GF-D8 (cell line): ENCODE measurements at places on chromosomes 6 and 20.

- DNase-seq: no peak
Observed at GRCh38 chr20:49420811-49421295, 61.6 kb downstream of the KCNB1 start.

GRCh38 chr20:36214684-36215256, 21.5 kb upstream of the AAR2 start:
- no peak for DNase-seq

DNA sequence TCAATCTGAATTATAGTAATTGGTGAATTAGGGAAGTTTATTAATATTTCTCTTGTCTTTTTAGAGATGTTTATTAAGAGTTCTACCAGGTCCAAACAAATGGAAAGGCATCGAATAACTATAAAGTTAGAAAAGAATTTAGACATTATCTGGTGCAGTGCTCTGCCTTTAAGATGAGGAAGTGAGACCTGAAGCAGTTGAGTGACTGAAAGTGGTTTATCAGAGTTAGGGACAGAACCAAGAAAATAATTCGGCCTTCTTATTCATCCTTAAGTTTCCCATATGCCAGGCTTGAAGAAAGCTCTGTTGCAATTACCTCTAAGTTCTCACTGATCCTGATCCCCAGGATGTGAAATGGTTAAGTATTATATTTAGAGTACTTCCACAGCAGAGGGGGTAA, 94.2 kb upstream of the FLRT3 start:
- DNase-seq: no peak

DNA sequence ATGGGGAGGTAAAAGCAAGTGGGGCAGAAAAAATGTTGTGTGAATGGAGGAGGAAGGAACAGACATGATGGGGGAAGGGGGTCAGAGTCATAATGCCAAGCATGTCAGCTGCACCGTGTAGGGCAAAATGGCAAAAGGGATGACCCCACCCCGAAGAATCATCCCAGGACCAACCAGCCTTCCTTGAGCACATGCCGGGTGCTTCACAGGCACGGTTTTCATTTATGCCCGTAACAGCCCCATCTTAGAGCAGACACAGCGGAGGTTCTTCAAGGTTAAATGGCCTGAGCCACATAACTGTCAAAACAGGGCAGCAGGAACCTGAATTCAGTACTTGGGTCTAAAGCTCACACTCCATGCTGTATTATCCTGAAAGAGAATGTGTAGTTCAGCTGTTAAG, 322.2 kb downstream of the ZFAND3 start:
- no peak for DNase-seq

GRCh38 chr6:30832864-30833263, 51.5 kb upstream of the DDR1 start:
- no peak for DNase-seq

DNA sequence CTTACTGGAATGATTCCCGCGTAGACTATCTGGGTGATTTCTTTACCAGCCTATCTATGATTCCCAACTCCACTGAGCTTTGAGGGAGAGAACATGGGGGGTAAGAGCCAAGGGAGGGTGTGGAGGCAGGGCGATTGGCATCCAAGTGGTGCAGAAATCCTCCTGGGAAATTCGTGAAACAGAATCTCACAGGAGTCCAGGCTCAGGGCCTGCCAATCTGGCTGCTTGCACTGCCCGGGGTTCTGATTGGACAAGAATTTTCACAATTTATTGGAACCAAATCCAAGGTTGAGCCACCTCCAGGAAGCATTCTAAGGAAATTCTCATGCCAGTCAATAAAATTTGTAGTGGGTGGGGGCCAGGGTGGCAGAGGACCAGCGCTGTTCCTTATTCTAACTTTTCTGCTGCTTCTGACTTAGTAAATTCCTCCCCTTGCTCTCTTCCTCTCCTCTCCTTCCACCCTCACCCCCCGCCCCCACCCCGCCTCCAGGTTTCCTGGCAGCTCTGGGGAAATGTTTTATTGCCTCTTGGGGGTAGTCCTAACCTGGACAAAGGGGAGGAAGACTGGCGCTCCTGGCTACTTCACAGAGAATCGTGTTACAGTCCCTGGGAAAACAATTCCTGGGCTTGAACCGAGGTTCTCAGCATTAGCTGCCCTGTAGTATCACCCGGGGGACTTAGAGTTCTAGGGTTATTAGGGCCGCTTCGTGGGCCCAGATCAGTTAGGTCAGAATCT, 3.1 kb downstream of the BMP6 start:
- DNase-seq: no peak

- no peak for DNase-seq
Observed at GRCh38 chr6:93819189-93819588, 399.8 kb upstream of the EPHA7 start.

DNA sequence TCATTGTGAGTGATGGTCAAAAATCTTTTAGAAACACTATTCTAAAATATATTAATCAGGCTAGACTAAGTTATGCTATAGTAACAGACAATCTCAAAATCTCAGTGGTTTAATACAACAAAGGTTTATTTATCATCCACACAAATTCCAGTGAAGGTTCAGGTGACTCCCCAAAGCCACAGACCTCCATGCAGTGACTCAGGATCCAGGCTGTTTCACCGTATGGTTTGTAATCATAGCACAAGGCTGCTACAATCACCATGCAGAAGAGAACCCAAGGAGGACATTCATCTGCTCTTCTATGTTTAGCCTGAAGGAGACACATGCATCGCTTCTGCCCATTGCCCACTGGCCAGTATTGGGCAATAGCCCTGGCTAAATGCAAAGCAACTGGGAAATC, 46.2 kb downstream of the BFSP1 start:
- DNase-seq: no peak

DNA sequence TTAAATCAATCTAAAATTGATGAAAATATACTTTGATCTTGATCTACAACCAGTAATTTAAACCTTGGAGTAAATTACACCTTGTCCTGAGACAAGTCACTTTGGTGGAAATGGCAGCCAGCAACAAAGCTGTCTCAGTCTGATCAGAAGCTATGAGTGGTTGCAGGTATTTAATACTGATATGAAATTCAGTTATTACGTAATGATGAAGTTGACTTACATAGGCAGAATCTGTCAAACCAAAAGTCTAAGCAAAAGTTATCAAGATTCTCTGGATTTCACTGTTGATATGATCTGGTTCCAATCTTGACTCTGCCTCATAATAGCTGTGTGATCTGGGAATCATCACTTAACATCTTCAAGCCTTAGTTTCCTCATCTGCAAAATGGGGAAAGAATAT, 27.6 kb upstream of the GSTA5 start:
- no peak for DNase-seq

DNA sequence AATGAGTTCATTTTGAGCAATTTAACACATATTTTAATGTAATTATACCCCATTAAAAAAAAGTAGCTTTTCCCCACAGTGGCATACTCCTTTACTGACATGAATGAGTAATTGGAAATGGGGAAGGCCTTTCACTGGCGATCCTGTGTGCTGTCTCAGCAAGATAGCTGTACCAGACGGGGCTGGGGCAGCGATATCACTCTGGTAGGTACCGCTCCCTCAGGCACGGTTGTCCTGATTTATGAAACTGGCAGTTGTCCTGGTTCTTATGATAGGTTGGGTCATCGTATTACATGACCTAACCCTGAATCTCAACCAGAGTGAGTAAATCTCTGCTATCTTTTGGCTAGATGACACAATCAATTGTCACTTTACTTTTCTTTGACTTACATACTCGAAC, 355.0 kb upstream of the MAP3K7 start:
- DNase-seq: no peak
